Posterior vena cava (tissue), 2 donors: ENCODE measurements at places on chromosomes 12 and 14.

DNA sequence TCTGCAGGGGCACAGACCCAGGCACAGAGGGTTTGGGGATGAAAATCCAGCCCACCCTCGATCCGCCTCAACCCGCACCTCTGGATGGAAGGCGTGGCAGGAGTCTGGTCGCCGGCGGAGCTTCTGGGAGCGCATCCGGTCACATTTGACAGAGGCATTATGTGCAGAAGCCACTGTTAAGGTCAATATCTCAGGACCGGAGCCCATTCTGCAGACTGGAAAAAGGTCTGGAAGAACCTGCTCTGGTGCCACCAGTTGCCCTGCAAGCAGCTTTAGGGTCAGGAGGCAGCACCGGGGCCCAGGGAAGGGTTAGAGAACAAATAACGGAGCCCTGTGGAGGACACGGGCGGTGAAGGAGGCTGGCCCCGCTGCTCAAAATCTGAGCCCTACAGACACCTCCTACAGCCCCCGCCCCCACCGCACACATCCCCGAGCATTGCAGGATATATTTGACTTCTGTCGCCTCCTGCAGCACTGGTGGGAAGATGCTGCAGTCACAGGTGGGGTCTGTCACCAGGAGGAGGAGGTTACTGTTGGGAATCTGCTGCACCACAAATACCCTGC is 25.1 kb upstream of the LRTM2 start:
- peak; percentile 79 for DNase-seq

GRCh38 chr12:69337311-69338090 is 10.7 kb upstream of the LYZ start:
- DNase-seq: no peak

GRCh38 chr14:77593501-77593961 is 22.9 kb downstream of the SPTLC2 start:
- no peak for DNase-seq

DNA sequence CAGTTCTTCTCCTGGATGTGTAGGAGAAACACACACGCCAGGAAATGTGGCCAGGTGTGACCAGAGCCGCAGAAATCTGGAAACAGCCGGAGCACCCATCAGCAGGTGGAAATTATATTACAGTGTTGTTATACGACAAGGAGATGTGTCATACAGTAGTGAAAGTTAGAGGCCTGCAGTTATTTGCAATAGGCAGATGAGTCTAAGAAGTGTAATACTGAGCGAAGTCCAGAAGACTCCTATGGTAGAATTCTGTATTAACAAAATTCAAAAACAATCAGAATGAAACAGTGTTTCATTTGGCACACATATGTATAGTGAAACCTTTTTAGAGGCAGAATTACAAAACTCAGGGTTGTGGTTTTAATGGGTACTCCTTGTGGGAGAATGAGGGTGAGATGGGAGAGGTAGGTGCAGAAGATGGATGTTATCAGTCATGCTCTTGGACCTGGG is 39.3 kb upstream of the AMN start:
- no peak for DNase-seq
